ENCODE measurements at places on chromosomes 2 and 18. TPM values are rescaled to one million over a fixed set of nuclear protein-coding genes. Genes with fewer than 3 reads are reported as not detected.

Gene FASTKD2
- total RNA-seq: 29.8 TPM

Gene ALLC
- total RNA-seq: not detected

Gene C2orf78
- total RNA-seq: not detected

Gene BOLL
- total RNA-seq: not detected

Gene MAL
- 0.76 TPM for total RNA-seq

Data from placental epithelial cell (primary cell).